CMK (cell line): ENCODE measurements at places on chromosomes 12 and 14.

- no peak for DNase-seq
Measured at GRCh38 chr12:130796985-130797686, 41.9 kb downstream of the STX2 start.

DNA sequence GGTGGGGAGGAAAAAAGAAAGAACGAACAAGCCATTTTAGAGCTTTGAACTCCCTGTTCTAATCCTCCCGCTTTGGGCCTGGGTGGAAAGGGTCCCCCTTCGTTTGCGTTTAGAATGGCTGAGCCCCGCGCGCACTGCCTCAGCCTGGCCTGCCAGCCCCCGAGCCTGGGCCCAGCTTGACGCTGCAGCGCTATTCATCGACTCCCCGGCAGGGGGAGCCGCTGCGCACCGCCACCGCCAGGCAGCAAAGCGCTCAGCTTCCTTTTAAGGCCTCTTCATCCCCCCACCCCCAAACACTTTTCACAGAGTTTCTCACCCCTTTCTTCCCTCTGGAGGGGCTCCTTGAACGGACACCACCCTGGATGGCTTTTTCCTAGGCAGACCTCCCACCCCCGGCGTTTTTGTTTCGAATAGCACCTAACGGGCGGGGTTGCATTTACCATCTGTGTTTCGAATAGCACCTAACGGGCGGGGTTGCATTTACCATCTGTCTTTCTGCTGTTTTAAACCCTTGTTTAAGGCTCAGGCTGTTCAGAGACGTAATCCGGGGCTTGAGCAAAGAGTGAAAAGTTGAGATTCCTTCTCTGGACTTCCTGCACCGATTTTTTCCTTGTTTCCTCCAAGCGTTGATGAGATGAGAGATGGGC, 56.4 kb upstream of the PIWIL1 start:
- DNase-seq = no peak

- no peak for DNase-seq
Measured at GRCh38 chr14:22059201-22059600, 385.6 kb upstream of the OR4E1 start.

DNA sequence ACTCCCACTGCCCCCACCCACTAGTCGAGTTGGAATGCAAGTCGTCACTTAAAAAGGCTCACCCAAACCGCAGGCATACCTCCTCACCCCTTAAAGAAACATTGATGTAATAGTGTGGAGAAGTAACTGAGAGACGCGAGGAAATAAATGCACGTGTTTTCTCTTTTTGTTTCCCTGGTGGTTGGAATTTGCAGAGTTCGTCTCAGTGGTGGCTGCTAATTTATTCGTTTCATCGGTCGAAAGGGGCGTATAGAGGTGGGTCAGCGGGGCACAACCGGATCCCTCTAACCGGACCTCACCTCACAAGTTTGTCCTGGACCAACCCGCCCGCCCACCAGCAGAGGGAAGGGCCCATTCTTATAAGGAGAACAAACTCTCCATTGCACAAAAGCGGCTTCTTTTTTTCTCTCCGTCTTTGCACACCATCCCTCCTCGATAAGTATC, 5.0 kb upstream of the NPAS3 start:
- DNase-seq = no peak

- no peak for DNase-seq
Measured at GRCh38 chr12:45322810-45323209, 106.9 kb downstream of the ANO6 start.

- no peak for DNase-seq
Measured at GRCh38 chr12:31408763-31409162, 82.8 kb upstream of the SINHCAF start.

- no peak for DNase-seq
Measured at GRCh38 chr14:105864116-105864515, 337.7 kb downstream of the TMEM121 start.

DNA sequence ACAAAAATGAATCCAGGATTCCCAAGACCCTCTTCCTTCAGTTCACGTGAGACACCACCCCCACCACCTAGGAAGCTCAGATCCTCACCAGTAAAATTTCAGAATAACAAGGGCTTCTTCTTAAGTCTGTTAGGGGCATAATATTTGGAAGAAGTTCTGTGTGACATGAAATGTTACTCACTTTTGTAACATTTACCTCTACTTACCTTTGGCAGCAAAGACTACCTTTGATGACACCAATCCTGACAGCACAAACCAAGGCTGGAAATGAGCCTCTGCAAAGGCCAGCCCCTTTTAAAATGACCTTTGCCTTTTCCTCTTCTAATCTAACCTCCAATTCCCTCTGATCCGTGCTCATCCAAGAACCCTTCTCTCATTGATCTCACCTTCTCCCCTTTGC, 19.4 kb upstream of the KRT77 start:
- DNase-seq = no peak

DNA sequence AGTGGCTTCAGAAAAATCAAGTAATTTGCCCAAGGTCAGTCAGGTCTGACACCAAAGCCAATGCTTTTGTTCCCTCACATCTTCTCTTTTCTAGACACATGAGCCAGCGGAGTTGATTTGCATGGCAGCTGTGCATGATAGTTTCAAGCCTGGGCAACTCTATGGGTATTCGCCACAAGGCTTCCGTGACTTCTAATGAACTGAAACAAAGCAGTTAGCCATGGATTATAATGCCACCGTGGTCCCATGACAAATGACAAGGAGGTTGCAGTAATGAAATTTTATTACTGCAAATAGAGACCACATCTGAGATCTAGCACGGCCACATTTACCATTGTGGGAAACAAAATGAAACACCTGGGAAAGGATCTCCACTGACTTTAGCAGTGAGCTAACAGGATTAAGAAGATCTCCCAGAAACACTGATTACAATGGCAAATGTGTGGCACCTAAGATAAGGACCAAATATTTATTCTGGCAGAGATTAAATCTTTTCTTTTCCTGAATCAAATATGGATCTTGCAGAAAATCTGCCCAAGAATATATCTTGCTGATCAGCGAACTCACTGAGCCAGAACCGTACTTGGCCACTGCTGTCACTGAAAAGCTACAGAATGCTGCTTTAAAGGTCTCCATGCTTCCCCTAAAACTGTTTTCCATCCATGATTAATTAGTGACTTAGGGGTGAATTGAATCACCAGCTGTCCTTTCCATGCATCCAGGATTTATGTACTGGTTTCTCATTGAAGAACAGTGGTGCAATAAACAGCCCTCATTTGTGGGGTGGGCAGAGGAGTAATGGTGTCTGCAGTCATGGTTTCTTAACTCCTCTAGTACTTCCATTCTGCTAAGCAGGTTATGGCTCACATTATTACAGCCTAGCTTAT, 551.0 kb downstream of the DIO2 start:
- DNase-seq = no peak

DNA sequence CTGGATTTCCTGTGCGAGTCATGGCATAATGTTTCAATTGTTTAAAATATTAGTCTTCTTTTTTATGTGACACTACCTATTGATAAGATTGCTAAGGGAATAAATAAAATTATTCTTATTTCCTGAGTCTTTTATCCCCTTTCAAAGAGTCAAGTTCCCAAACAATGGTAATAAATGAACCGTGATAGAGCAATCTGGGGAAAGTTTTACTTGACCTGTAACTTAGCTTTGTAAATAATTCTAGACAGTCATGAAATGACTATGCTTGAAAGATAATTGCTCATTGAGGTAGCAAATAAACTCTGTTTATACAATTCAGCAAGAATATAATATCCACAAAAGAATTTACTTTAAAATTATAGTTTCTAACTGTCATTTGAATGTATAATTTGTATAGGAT, 82.1 kb downstream of the TSPAN8 start:
- no peak for DNase-seq

GRCh38 chr12:53208877-53209463, 1.9 kb upstream of the ITGB7 start:
- no peak for DNase-seq

DNA sequence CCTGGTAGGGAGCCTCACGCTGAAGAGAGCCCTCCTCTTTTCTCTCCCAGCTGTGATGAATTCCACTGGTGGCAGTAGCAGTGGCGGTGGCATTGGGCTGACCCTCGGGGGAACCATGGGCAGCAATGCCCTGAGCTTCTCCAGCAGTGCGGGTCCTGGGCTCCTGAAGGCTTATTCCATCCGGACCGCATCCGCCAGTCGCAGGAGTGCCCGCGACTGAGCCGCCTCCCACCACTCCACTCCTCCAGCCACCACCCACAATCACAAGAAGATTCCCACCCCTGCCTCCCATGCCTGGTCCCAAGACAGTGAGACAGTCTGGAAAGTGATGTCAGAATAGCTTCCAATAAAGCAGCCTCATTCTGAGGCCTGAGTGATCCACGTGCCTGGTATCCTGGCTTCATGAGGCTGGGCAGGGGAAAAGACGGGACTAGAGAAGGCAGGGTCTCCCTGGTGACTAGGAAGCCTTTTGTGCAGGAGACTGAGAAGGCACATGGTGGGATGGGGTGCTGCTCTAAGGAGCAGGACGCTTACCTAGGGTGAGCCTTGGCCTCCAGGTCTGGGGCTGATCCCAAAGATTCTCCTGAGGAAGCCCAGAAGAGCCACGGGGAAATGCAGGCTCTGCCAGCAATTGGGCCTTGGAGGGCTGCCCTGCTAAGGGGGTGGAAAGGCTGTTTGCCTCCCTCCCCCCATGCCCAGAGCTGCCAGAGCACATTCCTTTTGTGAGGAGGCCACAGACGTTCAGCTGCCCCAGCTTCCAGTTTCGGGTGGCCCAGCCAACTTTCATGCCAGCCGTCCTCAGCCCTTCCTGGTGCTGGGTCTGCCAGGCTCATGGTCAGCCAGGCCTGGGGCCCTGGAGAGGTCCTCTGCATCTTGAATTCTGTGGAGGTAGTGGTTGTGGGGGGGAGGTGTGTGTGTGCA, 15.8 kb downstream of the KRT7 start:
- no peak for DNase-seq

GRCh38 chr14:26525085-26525484, 72.7 kb downstream of the NOVA1 start:
- DNase-seq = no peak

DNA sequence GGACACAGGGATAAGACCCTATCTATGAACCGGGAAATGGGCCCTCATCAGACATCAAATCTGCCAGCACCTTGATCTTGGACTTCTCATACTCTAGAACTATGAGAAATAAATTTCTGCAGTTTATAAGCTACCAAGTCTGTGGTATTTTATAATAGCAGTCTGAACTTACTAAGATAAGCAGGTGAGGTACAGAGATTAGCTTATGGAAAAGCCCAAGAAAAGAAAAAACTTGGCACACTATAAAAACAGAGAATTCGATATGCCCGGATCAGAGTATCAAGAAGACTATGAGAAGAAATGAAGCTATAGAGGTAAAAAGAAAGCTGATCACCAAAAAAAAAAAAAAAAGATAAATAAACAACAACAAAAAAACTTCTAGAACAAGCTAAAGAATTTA, 52.6 kb downstream of the EEA1 start:
- no peak for DNase-seq

GRCh38 chr14:69358233-69358963, 39.7 kb downstream of the ERH start:
- no peak for DNase-seq

GRCh38 chr12:5546616-5547015, 114.7 kb downstream of the NTF3 start:
- DNase-seq = no peak
